ENCODE measurements at places on chromosomes 1 and 21. TPM values are rescaled to one million over a fixed set of nuclear protein-coding genes. Genes with fewer than 3 reads are reported as not detected.

Gene ANGPTL3
- total RNA-seq: not detected

Gene TNFRSF8
- not detected for total RNA-seq

Gene CFH
- 30.3 TPM for total RNA-seq

DNA sequence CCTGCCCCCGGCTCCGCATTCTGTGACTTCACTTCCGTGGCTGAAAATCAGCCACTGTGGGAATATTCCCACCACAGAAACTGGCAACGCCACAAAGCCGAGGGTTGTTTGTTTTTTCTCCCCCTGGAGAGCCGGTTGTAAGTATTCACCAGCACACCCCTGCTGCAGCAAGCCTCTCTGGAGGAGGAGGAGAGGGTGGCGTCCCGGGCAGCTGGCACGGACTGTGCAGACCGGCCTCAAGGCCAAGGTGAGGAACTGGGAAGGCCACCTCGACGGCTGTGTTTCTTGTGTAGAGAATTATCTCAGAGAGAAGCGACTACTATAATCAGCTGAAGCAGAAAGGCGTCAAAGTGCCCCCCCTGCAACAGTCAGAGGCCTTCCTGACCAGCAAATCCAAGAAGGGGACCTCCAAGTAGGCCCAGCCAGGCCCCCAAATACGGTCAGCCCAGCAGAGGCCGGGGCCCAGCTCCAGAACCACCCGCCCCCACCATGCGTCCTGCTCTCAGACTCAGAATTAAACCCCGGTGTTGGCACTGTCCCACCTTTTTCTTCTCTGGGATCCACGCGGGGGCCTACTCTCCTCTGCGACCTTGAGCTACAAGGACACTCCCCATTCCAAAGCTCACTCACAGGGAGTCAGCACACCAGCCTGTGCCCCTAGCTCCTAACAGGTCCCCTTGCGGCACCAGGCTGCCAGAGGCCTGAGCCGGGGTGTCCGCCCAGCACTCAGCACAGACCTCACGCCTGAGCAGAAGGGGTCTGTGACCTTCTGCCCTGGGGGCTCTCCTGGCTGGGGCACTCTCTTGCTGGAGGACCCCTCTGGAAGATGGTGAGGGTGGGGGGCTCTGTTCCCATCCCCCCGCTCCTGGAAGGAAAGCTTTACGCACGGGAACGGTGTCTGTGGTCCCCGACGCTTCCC lies 1.2 kb upstream of the SMIM1 start:
- DNase-seq: no peak

DNA sequence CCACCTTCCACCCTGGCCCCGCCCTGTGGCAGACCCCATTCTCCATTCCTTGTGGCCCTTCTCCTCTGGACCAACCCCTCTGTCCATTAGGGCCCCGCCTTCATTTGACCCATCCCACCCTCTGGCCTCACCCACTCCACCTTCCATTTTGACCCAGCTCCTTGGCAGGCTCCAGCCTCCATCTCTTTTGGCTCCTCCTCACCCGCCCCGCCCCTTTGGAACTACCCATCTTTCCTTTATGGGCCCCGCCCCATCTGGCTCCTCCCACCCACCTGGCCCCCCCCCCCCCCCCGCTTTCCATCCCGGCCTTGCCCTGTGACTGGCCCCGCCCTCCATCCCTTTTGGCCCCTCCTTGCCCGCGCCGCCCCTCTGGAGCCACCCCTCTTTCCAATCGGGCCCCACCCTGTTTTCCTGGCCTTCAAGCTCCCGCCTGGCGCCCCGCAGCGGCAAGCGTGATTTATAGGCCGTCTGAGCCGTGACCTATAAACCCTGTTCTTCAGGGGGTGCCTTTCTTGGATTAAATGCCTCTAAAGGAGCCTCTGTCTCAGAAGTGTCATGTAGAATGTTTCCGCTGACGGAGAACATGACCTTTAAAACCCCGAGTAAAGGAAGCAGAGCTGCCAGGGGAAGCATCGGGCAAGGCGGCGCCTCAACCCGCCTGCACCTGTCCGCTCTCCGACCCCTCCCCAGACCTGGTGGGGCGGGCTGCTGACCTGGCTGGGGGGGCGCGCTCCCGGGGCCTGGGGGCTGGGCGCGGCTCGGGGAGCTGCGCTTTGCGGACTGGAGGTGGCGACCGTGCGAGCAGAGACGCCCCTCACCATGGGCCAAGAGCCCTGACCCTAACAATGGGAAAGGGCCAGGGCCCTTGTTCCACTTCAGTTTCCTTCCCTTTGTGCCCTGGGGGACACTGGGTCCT lies 178.0 kb downstream of the CAMTA1 start:
- DNase-seq: peak; percentile 28

DNA sequence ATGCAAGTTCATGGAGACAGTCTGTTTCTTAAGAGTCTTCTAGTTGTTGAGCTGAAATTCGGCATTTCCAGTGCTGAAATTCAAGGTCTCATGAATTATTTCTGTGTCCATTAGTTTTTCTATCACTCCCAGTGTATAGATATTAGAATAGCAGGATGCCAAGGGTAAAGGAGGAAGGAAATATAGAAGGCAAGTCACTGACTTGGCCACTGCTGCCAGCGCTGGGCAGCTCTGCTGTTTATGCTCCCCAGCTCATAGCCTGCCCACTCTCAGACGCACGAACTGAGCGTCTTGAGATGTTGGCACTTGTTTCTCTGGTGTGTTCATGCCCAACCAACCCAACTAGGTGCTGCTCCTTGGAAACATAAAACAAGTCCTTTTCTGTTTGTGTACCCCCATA lies 110.1 kb downstream of the SLC45A1 start:
- no peak for DNase-seq

- DNase-seq: peak; percentile 69
Measured at GRCh38 chr1:77542813-77543420, 139.5 kb downstream of the ZZZ3 start.

- peak; percentile 93 for DNase-seq
Measured at GRCh38 chr1:15355968-15356625, 53.6 kb upstream of the EFHD2 start.

DNA sequence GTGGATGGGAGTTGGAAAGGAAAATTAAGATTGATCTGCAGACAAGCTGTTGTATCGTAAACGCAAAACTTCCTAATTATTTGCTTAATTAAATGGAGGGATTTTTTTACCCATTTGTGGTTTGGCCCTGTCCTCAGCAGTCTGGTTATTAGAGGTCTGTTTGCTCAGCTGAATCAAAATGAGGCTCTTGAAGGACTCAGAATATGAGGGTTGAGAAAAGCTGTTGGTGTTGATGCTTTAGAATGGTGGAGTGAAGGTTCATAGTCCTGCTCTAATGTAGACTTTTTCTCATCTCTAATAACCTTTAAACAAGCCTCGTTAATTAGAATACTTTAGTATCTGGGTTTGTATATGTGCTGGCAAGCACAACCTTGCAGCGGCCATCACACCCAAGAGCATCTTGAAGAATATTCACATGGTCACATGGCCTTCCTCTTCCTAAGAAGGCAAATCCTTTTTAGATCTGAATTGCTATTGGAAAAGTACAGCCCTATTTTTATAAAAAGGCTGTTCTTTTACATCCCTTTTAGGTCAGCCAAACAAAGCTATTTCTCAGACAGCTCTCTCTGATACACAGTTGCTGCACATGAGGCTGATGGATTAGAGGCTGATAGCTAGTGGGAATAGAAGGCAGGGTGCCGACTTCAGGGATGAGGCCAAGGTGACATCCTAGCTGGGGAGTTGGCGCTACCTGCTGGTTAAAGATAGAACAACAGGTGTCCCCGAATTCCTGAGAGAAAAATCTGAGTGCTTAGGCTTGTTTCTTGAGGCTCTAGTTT lies 53.8 kb downstream of the MACF1 start:
- DNase-seq: peak; percentile 47

Gene LIPI
- not detected for total RNA-seq

DNA sequence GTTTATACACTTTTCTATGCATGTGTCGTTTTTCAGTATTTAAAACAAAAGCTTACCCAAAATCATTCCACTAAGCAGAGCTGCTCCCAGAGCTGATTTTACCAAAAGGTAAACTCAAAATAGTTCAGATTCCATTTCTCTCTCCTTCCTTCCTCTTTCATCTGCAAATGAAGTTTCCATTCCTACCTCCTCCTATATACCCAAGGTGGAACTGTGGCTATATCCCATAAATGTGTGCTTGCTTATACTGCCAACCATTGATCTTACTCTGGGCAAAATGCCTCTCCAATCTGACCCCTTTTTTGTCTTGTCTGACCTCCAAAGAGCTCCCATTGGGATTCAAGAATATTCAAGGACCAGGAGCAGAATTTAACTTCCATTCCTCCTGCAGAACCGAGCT lies 9.5 kb downstream of the OLFML2B start:
- DNase-seq: no peak

DNA sequence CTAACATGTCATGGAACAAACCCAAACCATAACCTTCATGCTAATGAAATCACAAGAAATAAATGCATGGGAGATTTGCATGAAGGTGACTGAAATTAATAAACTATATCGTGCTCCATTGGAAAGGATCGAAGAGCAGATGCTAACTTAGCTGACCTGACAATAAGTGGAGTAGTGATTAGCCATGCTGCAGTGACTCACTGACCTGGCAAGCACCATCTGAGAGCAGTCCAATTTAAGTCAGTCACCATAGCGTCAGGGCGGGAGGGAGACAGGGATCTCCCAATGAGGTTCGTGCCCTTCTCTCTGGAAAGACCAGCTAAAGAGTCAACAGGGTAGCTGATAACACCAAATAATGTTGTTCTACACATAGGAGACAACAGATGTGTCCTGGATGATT lies 21.5 kb downstream of the OLIG2 start:
- DNase-seq: peak; percentile 4

Gene PM20D1
- 0.35 TPM for total RNA-seq

DNA sequence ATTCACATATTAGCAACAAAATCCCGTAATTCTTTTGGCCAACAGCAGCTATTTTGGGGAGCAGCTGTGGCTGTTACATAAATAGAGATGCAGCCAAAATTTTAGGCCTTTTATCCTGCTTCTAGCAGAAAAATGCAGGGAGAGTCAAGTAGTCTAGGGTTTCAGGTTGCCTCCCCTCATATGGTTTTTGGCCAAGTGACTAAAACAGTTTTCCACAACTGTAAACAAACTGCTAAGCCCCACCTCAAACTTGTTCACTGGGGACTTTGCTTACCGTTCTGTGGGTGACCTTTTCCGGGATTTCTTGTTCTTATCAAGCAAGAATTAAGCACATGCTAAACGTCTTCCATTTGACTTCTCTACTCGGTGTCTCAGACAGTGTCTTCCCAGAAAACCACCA lies 133.4 kb downstream of the EDEM3 start:
- DNase-seq: no peak

Gene SPATA46
- total RNA-seq: not detected

DNA sequence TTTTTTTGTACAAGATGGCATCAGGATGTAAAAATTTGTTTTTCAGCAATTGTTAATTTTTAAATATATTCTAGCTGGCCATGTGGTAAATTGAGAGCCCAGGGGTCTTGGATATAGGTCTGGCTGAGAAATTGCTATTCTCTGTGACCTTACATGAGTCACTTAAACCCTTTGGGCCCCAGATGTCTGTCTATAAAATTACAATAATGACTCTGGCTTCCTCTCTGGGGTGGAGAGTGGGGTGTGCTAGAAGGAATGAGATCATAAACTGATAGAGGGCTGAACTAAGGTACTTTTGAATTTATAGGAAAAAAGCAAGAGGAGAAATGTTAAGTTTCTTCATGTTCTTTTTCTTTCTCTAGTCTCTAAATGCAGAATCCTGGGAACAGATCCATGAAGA lies 12.4 kb upstream of the TCHH start:
- DNase-seq: no peak

DNA sequence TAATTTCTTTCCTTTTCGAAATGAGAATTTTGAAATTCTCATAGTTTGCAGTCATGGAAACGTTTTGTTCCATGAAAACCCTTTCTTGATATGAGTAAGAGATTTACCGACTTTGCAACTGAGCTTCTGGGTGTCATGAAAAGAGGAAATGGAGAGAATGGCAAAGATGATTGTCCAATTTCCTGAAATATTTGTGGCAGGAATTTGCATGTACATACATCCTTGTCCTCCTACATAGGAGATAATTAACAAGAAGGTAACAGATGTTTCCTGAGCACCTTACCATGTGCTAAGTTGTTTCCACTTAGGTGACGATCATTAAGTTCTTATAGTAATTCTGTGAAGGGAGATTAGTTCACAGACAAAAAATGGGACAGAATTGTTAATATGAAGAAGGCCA lies 170.7 kb downstream of the NEGR1 start:
- DNase-seq: no peak

GRCh38 chr1:85569737-85570404 lies 10.7 kb upstream of the CCN1 start:
- no peak for DNase-seq

Gene CNIH3
- total RNA-seq: 2.5 TPM

- DNase-seq: no peak
Measured at GRCh38 chr1:171126504-171126903, 35.8 kb downstream of the FMO3 start.

DNA sequence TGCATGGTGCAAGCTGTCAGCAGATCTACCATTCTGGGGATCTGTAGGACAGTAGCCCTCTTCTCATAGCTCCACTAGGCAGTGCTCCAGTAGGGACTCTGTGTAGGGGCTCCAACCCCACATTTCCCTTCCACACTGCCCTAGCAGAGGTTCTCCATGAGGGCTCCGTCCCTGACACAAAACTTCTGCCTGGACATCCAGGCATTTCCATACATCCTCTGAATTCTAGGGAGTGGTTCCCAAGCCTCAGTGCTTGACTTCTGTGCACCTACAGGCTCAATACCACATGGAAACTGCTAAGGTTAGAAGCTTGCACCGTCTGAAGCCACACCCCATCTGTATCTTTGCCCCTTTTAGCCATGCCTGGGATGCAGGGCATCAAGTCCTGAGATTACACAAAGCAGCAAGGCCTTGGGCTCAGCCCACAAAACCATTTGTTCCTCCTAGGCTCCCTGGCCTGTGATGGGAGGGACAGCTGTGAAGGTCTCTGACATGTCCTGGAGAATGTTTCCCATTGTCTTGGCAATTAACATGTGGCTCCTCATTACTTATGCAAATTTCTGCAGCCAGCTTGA lies 117.0 kb upstream of the NFIA start:
- no peak for DNase-seq

DNA sequence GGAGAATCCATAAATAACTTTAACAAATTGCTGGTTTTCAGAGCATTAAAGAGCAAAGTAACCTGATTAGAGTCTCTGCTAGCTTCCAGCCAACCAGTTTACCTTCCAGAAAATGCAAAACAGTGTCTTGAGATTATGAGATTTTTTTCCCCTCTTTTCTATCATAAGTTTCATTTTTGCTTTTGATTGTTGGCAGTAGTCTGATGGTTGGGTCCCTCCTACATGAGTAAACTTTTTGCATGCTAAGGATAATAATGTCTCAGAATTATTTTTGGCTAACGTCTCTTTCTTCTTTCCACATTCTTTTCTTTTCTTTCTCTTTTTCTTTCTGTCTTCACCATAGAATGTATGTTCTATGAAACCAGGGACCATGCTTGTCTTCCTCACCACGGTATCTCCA lies 6.3 kb upstream of the ADAMTS5 start:
- DNase-seq: no peak

Gene GJA8
- not detected for total RNA-seq

DNA sequence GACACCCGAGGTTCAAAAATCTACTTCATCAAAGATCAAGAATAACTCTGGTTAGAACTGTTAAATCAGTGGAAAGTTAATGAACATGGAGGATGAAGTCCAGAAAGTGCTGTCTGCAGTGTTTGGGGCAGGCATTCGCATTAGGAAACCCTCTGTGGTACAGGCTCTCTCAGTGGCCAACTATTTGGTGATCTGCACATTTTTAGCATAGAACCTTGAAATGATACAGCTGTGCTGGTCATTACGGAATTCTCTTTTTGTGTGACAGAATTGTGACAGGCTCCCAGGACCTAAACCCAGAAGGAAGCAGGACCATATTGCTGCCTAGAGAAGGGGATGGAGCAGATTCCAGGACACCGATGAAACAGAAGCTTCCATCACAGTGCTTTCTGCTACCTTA lies 89.0 kb downstream of the SLC45A1 start:
- no peak for DNase-seq

GRCh38 chr1:85375493-85375892 lies 89.5 kb downstream of the DDAH1 start:
- peak; percentile 86 for DNase-seq
